ENCODE measurements at places on chromosomes 13 and 19.

DNA sequence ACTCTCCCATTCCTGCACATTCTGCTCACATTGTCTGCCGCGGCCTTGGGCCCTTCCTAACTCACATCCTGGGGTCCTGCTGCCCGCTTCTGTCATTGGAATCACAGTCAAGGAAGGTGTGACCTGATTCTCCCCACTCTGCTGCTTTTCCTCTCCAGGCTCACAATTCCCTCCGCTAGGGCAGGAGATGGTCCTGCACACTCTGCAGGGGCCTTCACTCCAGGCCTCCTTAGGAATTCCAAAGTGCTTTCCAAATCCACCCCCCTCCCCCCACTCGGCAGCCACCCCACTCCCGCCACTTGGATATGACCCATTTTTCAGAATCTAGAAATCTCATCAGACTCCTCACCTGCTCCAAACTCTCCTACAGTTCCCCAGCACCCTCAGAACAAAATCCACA is 3.1 kb upstream of the SLC5A5 start:
- no peak for DNase-seq

- no peak for DNase-seq
Observed at GRCh38 chr13:26584713-26585112, 27.2 kb downstream of the WASF3 start.

DNA sequence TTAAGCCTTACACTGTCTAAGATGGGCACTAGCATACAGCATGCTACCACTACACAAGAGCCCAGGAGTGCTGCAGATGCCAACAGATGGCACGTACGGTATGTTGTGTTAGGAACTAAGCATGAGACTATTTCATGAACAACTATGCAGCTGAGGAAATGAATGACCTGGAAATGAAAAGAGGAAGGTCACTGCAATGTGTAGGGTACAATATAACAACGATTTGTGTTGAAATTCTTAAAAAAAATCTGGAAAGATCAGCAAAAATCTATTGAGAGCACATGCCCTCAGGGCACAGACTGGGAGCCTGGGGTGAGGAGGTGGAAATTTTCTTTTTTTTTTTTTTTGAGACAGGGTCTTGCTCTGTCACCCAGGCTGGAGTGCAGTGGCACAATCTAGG is 14.4 kb downstream of the HAUS8 start:
- no peak for DNase-seq

- no peak for DNase-seq
Observed at GRCh38 chr19:45161738-45162607, 1.2 kb upstream of the NKPD1 start.

DNA sequence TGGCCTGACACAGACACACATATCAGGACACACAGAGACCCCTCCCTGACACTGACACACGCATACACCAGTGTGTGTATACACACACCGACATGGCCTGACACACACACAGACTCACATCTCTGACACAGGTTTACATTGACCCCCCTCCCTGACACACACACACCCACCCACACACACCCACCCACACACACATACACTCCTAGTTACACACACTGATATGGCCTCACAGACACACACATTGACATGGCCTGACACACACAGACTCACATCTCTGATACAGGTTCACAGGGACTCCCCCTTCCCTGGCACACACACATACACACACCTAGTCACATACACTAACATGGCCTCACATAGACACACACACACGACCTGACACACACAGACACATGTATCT is 4.4 kb upstream of the NFIX start:
- no peak for DNase-seq

DNA sequence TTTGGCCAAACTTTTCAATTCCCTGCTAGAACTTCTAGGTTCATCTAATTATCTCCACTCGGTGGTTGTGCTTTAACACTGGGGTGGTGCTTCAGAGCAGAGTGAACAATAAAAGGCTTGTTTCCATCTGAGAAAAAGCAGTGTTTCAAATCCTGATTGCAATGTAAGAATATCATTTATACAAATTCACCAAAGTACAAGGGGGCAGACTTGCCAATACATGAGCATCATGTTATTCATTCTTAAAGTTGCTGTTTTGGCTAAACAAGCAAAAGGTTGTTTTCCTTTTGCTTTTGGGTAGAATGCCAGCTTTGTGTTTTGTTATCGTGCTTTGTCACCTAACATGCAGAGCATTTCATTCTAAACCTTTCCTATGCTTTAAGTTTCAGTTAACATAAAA is 78.5 kb upstream of the UBAC2 start:
- no peak for DNase-seq

DNA sequence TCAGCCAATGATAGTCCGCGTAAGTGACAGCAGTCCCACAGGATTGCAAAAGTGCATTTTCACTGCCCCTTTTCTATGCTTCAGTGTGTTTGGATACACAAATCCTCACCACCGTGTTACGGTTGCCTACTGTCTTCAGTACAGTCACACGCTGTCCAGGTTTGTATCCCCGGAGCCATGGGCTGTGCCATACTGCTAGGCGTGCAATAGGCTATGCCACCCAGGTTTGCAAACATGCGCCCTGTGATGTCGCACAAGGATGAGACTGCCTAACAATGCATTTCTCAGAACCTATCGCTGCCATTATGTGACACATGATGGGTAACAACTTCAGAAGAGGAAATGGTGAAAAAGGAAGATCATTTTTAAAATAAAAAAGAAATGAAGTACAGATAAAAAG is 16.8 kb upstream of the ADPRHL1 start:
- no peak for DNase-seq

GRCh38 chr19:400976-401865 is 7.7 kb downstream of the C2CD4C start:
- no peak for DNase-seq

GRCh38 chr13:41587490-41587889 is 130.1 kb downstream of the RGCC start:
- DNase-seq = no peak

DNA sequence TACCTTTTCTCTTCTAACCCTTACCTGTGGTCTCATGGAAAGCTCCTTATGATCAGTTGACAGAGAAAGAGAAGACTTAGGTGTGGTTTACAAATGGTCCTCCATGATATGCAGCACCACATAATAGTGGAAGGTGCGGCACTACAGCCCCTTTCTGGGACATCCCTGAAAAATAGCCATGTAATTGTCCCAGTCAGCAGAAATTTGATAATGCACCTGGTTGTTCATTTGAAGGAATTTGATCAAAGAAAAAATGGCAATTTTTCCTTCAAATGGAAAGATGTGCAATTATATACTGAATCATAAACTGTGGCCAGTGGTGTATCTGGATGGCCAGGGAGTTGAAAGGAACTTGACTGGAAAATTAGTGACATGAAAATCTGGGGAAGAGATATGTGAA is 293.6 kb upstream of the PCDH20 start:
- DNase-seq = no peak

- no peak for DNase-seq
Observed at GRCh38 chr19:14021474-14021873, 6.5 kb upstream of the RLN3 start.

DNA sequence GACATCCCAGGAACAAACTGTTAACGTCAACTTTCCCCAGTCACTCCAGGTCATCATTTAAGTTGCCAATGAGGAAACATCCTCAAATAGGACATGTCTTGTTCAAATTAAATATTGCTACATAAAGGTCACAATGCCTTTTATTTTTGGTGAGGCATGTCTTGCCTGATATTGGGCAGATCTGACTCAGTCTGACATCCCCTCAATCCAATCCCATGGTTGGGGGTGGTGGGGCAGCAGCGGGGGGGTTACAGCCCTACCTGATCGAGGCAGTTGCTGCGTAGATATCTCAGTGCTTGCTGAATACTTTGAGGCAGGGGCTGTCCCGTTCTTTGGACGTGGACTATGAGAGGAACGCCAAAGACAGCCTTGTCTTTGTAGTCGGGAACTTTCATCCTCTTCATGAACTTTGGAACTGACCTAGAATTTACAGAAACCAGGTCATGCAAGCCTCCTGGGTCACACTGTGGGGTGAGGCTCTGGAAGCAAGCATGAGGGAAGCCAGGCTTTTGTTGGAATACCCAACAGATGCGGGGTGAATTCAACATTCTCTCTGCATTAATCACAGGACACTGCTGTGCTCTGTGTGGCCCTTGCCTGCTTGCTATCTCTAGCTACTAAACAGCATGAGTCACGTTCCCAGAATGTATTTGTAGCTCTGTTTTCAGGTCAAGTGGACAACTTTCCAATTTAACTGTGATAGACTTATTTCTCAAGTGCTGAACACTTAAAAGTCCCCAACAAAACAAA is 109.8 kb downstream of the KL start:
- DNase-seq = peak; percentile 61

DNA sequence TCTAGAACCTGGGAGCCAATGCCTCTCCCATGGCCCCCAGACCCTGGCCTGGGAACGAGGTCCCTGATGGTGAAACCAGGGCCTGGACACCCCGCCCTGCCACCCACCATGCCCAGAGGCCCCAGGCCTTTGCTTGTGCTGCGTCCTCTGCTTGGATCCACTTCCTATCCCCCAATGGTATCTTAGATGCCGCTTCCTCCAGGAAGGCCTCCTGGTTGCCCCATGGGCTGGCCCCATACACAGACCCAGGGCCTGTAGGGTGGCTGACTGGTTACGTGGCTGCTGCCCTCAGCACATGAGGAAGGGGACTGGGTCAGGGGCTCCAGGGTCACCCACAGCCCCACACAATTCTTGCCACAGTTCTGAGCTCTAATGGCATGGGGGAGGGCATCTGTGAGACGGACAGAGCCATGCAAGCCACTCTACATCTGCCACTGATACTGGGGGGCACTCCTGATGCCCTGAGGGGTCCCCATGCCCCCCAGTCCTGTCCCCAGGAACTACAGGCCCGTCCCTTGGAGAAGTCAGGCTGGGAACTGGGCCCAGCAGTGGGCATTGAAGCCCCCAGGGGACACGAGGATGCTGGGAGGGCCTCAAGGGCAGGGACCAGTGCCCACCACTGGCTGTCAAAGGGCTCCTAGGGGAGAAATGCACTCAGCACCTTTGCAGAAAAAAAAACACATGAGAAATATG is 5.0 kb downstream of the RPL36 start:
- DNase-seq = no peak

- no peak for DNase-seq
Observed at GRCh38 chr13:27924529-27925141, 4.8 kb downstream of the PDX1 start.

- no peak for DNase-seq
Observed at GRCh38 chr13:103878891-103879605, 812.8 kb upstream of the SLC10A2 start.

Measured in ureter (tissue), 1 donor.